ENCODE measurements at places on chromosomes 1 and 21.

DNA sequence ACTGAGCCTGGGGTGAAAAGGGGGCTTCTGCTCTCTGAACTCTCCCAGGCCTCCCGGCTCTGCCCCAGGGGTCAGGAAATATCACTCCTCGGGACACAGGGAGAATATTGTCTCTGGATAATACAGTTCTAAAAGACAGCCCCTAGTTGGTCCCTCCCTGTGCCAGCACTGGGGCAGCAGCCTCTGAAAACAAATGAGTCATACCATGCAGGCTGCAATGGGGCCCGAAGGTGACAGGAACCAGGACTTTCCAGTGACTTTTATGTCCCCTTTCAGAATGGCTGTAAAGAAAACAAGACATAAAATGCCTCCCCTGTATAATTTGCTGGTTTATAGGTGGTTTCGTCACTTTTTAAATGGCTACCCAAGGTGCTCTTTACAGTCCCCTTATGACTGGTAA is 360.0 kb downstream of the NPHP4 start:
- DNase-seq, result no peak

DNA sequence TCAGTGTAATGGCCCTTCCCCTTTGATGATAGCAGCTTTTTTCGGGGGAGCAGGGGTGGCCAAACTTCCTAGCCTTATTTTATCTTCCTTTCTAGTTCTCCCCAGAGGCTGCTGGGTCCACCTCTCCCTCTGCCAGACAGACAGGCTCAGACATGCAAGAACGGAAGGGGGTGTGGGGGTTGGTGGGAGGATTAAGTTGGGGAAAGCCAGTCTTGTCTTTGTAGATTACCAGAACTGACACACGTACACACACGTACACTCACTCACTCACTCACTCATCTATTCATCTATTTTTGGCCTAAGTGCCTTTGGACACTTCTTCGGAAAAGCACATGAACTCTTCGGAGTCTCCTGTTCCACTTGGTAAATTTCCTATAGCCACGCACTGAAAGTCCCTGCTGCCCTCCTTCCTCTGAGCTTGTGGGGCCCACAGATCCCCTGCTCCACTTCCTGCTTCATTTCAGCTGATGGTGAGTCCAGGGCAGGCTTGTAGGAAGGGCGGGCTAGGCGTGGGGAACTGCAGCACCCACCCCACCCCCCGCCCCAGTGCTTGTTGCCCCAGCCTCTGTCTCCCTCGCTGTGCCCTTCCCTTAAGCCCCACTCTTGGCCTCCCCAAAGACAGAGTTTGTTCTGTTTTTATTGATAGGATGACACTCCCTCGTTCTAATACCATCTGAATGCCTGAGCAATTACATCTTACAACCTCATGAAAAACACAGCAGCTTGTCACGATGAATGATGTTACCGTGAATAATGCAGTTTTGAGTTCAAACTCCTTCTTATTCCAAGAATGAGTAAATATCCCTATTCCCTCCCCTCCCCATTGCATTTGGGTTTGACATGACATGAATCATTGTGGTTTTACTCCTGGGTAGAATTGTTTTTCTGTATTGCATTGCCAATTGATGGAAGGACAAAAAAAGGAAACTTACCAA is 60.7 kb upstream of the ATP5PO start:
- DNase-seq, result peak; percentile 67

GRCh38 chr21:14273736-14274538 is 58.0 kb downstream of the RBM11 start:
- DNase-seq, result no peak

DNA sequence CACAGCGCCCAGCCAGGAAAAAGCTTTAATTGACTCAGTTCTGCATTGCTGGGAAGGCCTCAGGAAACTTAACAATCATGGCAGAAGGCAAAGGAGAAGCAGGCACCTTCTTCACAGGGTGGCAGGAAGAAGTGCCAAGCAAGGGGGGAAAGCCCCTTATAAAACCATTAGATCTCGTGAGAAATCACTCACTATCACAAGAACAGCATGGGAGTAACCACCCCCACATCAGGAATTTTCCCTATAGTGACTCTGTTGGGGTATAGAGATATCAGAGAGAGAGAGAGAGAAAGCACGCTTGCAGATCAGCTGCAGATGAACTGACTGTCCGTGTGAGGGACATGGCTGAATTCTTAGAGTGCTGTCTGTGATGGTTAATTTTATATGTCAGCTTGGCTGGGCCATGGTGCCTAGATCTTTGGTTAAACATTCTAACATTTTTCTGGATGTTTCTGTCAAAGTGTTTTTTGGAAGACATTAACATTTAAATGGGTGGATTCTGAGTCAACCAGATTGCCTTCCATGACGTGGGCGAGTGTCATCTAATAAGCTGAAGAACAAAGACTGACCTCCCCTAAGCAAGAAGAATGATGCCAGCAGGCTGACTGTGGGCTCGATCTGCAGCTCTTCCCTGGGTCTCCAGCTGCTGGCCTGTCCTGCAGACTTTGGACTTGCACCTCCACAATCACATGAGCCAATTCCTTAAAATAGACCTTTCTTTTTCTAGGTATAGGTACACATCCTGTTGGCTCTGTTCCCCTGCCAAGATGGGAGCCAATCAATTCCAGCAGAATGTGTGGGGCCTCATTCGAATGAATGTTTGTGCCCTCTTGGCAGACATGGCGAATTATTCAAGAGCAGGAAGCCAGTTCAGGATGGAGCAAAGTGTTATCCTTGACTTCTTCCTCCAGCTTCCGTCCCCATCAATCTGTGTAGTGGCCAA is 21.4 kb upstream of the CPT2 start:
- DNase-seq, result no peak

DNA sequence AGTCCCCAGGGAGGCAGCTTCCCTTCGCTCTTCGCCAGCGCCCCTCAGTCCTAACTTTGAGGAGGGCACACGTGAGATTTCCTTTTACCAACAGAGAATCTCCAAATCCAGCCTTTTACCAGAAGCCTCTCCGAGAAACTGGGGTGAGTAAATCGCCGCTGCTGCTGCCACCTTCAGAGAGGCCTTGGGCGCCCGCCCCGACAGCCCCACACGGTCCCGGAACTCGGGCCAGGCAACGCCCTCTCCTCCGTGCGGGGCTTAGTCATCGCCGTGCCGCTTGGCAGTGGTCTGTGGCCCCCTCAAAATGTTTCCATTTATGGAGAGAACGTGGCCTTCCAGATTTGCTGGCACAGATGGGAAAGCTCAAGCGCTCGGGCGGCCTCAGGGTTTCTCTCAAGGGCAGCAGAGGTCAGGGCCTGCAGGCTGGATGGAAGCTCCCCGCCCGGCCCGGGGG is 41.4 kb upstream of the COL6A2 start:
- no peak for DNase-seq

- DNase-seq, result no peak
These were observed 56.0 kb downstream of the TBCE start for GRCh38 chr1:235423214-235423652.

DNA sequence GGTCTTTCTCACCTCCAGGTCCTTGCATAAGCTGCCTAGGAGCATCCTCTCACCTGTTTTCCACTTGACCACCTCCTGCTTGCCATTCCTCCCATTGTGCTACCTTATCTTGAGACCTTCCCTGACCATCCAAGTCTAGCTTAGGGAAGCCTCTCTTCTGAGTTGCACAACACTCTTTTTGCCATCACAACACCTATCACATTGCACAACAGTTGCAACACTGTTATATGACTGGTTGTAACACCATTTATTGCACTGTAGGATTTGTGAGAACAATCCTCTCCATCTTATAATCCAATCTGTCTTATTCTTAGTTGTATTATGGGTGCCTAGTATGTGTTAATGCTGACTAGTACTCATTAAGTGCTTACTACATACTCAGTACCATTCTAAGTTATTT is 488.7 kb downstream of the OMA1 start:
- peak; percentile 39 for DNase-seq

DNA sequence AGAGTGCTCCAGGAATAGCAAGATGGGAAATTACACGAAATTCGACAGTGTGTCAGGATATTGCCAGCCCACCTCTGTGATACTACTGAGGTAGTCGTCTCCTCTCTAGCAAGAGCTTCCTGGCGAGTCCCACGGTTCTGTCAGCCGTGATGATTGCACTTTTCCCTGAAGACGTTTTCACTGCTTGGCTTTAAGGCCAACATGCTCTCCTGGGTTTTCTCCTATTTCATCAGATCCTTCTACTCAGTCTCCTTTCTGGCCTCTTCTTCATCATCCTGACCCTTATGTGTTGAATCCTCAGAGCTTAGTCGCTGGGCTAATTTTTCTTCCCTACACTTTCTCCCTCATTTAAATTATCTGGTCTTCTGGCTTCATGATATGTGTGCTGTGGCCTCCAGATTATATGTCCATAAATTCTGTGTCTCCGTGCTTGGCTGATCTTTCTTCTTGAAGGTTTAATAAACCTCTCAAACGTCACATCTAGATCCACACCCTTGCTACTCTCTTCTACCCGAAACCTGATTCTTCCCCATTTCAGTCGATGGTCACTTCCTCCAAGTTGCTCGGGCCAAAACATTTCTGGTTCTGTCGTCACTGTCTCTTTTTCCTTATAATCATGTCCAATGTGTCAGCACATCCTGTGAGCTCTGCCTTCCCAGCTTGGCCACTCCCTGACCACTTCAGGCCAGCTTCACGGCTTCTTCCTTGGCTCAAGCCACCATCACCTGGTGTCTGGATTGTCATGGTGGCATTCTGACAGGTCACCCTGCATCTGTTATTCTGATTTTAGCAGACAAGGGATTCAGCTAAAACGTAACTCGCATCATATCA is 12.2 kb downstream of the OR2B11 start:
- DNase-seq, result no peak

DNA sequence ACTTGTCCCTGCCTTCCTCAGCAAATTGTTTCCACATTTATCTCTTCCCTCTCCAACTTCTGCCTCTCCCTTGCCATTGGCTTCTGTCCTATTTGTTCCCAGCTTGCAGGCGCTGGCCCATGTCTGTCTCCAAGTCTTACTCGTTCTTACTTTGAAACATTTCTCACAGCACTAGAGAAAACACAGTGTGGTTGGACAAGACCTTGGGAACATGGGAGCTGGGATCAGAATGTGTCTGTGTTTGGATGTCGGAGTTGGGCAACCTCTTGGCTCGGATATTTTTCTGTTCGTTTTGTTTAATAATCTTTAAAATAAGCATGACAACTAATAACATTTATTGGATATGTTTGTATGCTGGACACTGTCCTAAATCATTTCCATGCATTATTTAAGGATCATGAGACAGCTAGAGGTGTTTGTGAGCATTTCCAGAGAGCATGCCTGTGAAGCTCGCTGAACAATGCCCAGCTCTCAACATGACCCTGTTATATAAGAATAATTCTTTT is 5.9 kb upstream of the BRWD1 start:
- no peak for DNase-seq

DNA sequence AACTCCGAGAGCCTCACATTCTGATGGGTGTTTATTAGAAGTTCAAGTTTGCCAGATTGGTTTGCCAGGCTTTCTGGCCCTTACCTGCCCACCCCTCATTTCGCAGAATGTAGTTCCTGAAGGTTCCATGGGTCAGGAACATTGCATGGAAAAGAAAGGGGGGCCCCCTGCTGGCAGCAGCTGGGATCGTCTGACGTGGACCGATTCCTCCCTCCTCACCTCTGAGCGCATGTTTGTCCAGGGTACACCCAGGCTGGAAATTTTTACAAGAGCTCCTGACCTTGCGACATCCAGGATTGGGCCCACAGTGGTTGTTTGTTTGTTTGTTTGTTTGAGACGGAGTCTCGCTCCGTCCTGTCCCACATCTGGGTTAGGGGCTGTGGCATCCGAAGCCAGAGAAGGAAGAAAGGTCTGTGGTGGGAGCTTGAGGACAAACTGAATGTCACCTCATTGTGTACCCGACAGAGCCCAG is 126.0 kb upstream of the TMEM51 start:
- peak; percentile 70 for DNase-seq

GRCh38 chr1:84108900-84109578 is 35.0 kb upstream of the PRKACB start:
- DNase-seq, result no peak

- DNase-seq, result no peak
These were observed 75.0 kb downstream of the USP24 start for GRCh38 chr1:55140137-55140536.

DNA sequence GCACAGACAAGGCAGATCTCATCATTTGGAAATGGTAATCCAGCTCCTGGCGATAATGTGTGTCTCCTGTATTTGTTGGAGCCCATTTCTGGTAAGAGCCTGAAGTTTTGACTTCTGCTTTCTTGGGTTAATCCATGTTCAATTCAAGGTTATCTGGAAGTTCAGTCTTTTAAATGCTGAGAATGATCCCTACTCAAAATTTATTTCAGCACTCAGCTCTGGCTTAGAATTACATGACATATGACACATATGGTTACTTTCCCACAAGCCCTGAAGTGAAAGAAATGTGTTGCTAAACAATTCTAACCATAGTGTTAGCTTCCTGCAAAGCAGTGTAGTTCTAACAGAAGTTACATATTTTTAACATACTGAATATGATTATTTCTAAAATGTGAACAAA is 2.7 kb downstream of the PTGFR start:
- no peak for DNase-seq

All from NCI-H82 (cell line).